NCI-H2171 treated with DMSO at 0.1 percent for 48 hours (cell line): ENCODE measurements at places on chromosomes 3 and 15.
A peak's percentile ranks its signal among the peaks of the same experiment; 100 is the strongest.

GRCh38 chr15:57887825-57888224, 177.7 kb downstream of the ALDH1A2 start:
- no peak for DNase-seq

GRCh38 chr3:10386121-10386520, 65.2 kb upstream of the SEC13 start:
- DNase-seq, result no peak

- DNase-seq, result no peak
Measured at GRCh38 chr3:4834403-4834866, 144.8 kb upstream of the BHLHE40 start.

DNA sequence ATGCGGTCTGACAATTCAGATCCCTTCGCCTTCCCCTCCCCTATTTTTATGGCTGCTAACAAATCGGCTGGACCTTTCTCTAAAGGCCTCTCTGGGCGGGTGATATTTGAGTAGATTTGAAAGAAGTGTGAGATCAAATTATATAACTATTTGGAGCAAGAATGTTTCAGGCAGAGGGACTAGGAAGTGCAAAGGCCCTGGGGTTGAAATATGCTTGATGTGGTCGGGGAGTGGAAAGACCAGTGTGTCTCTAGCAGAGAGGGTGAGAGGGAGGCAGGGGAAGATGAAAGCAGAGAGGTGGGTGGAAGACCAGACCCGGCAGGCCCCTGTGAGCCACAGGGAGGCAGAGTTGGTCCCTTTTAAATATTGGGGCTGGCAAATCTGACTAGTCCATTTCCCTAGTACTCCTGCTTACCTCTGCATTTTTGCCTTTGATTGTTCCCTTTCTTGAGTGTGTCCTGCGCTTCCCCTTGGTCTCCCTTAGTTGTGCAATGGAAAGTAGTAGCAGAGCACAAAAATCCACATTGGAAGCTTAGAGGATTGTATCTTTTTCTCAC, 32.3 kb downstream of the SLCO3A1 start:
- no peak for DNase-seq

GRCh38 chr15:58454950-58455401, 23.2 kb downstream of the LIPC start:
- DNase-seq, result peak; percentile 40

GRCh38 chr3:71600646-71601288, 17.2 kb upstream of the FOXP1 start:
- no peak for DNase-seq

- no peak for DNase-seq
Measured at GRCh38 chr3:197082871-197083270, 53.3 kb upstream of the MELTF start.

GRCh38 chr3:45064512-45065372, 38.6 kb downstream of the CLEC3B start:
- DNase-seq, result no peak

- DNase-seq, result peak; percentile 39
Measured at GRCh38 chr15:55526559-55527036, 18.6 kb upstream of the DNAAF4 start.

DNA sequence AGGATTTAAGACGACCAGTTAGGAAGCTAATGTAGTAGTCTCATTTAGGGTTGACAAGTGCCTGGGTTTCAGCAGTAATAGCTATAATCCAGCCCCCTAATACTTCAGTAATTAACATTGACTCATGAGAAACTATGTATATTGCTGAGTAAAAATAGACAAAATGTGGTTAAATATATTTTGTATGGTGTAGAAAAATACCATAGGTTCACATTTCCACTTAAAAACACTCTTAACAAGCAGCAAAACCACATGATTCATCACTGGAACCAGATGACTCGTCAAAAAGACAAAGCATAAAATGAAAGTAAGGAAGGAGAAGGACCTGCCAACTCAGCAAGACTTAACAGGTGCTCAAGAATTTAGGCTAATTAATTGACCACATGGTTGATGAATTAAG, 288.9 kb downstream of the EFHB start:
- DNase-seq, result no peak

- DNase-seq, result no peak
Measured at GRCh38 chr15:73984208-73984979, 7.7 kb downstream of the STOML1 start.

GRCh38 chr15:57290187-57290586, 86.1 kb upstream of the CGNL1 start:
- no peak for DNase-seq

DNA sequence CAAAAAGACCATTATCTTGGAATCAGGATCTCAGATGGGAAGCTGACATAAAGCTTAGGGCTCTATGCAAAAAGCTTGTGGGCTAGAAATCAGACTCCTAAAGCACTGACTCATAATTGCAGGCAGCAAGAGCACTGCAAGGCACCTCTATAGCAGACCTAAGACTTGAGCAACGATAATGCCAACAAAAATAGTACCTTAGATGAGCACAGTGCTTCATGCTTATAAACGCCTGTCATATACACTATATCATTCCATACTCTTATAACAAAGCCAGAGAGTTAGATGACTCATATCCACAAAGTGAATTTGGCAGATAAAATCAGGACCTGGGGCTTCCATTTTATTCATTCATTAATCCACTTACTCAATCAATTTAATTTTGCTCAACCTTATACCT, 560.8 kb downstream of the MCTP2 start:
- DNase-seq, result no peak

GRCh38 chr15:62109982-62110851, 43.4 kb downstream of the C2CD4A start:
- DNase-seq, result peak; percentile 83

DNA sequence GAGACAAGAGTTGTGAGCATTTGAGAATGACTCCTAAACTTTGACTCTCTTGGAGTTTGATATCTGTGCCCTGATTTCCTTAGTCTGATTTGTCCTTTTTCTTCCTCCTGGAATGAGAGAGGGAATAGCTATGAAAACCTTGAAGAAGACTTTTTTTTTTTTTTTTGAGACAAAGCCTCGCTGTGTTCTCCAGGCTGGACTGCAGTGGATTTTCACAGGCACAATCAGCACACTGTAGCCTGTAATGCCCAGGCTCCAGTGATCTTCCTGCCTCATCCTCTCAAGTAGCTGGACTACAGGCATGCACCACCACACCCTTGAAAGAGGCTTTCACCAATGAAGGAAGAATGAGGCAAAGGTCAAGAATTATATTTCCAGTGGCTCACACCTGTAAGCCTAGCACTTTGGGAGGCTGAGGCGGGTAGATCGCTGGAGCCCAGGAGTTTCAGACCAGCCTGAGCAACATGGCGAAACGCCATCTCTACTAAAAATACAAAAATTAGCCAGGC, 10.3 kb upstream of the ARGFX start:
- no peak for DNase-seq

DNA sequence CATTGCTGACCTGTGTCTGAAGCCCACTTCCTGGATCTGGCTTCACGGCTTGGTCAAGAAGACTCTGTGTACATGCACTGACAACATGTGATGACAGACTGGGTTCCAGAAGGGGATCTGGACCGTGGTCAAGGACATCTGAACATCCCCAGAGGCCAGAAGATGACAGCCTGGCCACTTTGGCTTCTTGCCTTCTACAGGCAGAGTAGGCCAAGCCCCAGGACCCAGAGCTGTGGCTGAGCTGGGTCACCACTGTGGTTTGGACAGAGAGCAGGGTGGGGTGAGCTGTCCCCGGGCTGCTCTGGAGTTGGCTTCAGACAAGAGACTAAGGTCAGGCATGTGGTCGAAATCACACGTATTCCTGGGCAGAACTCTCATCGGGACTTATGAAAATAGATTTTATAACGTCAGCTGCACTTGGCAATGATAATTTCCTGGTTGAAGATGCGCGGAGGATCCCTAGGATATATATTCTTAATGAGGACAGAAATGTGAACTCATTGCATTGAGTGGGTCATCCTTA, 114.1 kb upstream of the FRMD4B start:
- DNase-seq, result no peak

GRCh38 chr3:47872916-47873315, 70.0 kb downstream of the DHX30 start:
- no peak for DNase-seq

DNA sequence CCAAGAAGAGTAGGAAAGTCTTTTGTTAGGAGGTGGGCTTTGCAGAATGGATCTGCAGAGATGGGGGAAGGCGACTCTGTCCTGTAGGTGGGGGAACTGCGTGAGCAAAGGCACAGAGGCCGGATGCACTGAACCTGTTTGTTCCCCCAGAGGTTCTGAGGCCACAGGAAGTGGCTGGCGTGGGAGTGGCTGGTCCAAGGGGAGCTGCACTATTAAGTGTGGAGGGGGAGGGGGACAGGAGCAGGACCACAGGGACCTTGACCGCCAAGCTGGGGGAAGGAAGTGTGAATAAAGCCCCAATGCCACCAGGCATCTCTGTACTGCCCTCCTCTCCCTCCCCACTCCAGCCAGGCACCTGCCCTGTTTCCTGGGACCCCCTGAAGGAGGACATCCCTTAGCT, 51.8 kb downstream of the CYP11A1 start:
- DNase-seq, result no peak

GRCh38 chr15:67953299-67953698, 100.8 kb upstream of the PIAS1 start:
- no peak for DNase-seq

GRCh38 chr15:84944311-84944710, 37.3 kb upstream of the PDE8A start:
- no peak for DNase-seq

GRCh38 chr15:57146506-57147201, 228.2 kb downstream of the TCF12 start:
- DNase-seq, result peak; percentile 75

GRCh38 chr3:20091331-20092047, 51.2 kb downstream of the KAT2B start:
- no peak for DNase-seq

GRCh38 chr3:108914774-108915641, 38.7 kb downstream of the GUCA1C start:
- peak; percentile 84 for DNase-seq

DNA sequence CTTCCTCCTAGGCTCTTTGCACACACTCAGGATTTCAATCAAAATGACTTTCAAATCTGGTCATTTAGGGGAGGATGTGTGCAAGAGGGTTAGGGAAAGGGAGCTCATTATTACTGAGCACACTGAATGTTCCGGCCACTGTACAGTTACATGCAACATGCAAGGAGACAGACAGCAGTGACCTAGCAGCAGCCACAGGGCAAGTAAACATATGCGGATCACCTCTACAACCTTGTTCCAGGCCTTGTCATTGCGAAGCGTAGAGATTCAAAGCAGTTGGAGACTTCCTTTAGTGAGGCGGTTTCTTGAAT, 837.6 kb downstream of the AGBL1 start:
- no peak for DNase-seq

DNA sequence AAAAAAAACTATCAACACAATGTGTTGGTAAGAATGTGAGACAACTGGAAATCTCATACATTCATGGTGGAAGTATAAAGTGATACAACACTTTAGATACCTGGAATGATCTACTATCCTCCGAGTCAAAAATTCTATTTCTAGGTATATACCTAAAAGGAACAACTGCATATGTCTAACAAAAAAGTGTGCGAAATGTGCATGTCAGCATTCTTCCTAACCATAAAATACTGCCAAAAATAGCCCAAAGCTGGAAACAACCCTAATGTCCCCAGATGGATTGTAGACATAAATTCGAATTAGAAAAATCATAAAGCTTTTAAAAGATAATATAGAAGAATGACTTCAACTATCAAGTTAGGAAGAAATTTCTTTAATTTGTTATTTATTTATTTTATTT, 51.2 kb upstream of the FGF12 start:
- DNase-seq, result no peak

- DNase-seq, result no peak
Measured at GRCh38 chr3:169348929-169349621, 314.4 kb downstream of the MECOM start.

- DNase-seq, result no peak
Measured at GRCh38 chr15:35111861-35112260, 26.8 kb upstream of the NANOGP8 start.
